ENCODE measurements at places on chromosomes 3 and 15. TPM values are rescaled to one million over a fixed set of nuclear protein-coding genes. Genes with fewer than 3 reads are reported as not detected.

The NUP210 gene
- 0.04 TPM for polyA plus RNA-seq

The PHLDB2 gene
- 15.9 TPM for polyA plus RNA-seq

The SH3BP5 gene
- polyA plus RNA-seq = 16.6 TPM

The MYRIP gene
- not detected for polyA plus RNA-seq

- no peak for DNase-seq
These were observed 11.6 kb downstream of the ARPP19 start for GRCh38 chr15:52557274-52557641.

All from AG04450 (cell line).